ENCODE measurements at places on chromosomes 2 and 18. TPM values are rescaled to one million over a fixed set of nuclear protein-coding genes. Genes with fewer than 3 reads are reported as not detected.
A peak's percentile ranks its signal among the peaks of the same experiment; 100 is the strongest.

DNA sequence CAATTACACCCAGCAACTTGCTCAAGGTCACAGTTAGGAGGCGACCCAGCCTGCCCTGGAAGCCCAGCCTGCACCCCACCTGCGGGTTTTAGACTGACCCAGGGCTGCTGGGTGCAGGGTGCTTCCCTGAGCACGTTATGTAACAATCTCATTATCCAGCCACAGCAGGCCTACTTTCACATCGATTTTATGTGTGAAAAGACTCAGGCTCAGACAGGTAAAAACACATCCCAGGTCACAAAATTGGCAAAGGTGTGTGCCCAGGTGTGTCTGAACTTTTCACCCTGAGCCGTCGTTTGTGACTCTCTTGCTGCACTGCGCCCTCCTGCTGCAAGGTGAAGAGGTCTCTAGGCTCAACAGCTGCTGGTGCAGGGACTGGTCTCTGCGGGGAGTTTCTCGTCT lies 668.2 kb upstream of the HS6ST1 start:
- DNase-seq: no peak

- DNase-seq: no peak
Measured at GRCh38 chr2:11571170-11571569, 37.3 kb downstream of the GREB1 start.

SERPINB10 gene
- total RNA-seq: not detected

IL18RAP gene
- 0.49 TPM for total RNA-seq

- DNase-seq: no peak
Measured at GRCh38 chr2:170862286-170862902, 45.7 kb downstream of the GAD1 start.

- DNase-seq: no peak
Measured at GRCh38 chr18:53819671-53820070, 404.8 kb downstream of the MBD2 start.

DNA sequence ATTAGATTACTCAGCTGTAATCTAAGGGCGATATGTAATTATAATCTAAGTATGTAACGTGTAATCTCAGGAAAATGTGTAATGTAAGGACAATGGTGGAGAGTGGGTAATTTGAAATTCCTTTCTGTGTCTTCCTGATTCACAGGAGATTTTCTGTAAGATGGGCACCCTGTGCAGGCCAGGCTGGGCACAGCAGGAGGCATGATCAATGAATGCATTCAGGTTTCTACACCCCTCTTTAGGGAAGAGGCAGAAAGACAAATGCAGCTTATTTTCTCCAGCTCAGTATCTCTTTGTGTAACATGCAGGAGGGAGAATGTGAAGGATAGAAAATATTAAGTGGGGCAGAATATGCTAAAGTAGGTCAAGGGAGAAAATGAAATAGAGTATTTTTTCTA lies 320.1 kb downstream of the PIK3C3 start:
- no peak for DNase-seq

- no peak for DNase-seq
Measured at GRCh38 chr2:238906936-238907716, 59.2 kb downstream of the TWIST2 start.

DNA sequence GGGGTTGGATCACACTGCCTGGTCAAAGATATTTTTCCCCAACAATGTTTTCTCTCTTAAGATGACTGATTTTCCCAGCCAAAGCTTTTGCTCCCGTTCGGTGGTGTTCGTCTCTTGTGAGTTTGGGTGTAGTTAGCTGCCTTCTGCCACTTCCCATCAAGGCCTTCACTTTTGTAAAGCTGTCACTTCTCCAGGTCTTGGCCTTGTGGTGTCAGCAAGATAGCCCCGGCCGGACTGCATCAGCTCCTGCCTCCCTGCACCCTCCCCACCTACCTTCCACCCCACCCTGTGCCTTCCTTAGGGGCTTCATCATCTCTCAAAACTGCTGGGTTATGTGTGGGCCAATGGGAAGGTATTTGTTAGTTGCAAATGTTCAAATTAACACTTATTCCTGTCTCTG lies 228.9 kb downstream of the BCL11A start:
- DNase-seq: no peak

DNA sequence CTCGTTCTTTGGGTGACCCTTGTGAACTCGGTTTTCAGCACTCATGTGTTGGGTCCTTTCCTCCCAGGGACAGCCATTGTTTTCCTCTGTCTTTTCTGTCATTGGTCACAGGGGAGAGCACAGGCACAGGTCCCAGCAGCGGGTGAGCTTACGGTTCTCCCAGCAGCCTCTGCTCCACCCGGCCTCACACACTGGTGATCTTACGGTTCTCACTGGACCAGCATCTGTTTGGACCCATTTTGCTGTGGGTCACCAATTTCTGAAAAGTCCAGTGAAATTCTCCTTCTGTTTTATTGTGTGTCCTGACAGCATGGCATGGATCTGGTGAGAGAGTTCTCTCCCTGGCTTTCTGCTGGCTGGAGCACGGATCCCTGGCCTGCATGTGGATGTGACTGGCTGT lies 49.8 kb upstream of the ANKRD62 start:
- DNase-seq: no peak

- peak; percentile 36 for DNase-seq
Measured at GRCh38 chr2:12320991-12321641, 395.6 kb upstream of the TRIB2 start.

CENPA gene
- total RNA-seq: 33.1 TPM

PLGLB1 gene
- 0.79 TPM for total RNA-seq

DNA sequence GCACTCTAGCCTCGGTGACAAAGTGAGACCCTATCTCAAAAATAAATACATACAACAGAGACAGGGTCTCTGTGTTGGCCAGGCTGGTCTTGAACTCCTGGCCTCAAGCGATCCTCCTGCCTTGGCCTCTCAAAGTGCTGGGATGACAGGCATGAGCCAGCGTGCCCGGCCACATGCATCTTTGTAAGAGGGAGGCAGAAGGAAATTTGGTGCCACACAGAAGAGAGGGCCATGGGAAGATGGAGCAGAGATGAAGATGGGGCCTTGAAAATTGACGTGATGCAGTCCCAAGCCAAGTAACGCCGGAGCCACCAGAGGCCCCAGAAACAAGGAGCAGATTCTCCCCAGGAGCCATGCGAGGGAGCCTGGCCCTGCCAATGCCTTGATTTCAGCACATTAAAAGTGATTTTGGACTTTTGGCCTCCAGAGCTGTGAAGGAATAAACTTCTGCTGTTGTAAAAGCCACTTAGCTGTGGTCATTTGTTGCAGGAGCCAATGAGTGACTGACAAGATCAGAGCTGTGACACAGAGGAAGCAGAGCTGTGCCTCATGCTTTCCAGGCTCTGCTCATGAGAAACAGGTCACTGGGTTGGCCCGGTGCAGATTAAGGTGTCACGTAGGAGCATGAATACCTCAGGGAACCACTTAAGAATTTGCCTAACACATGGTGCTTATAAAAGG lies 2.7 kb upstream of the SLC66A2 start:
- no peak for DNase-seq

DNA sequence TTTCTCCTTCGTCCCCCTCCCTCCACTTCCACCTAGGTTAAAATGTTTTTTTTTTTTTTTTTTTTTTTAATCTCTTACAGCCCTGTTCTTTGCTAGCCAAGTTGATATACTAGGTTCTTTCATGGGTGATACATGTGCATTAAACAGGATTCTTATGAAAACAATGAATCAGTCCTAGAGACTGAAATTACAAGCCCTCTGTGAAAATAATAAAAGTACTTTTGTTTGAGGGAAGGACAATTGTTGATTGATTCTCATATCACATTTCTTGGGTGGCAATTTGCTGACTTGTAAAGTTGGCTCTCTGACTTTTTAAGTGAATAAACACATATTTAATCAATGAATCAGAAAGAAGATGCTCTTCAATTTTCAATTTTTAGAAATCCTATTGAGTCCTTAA lies 639.9 kb downstream of the LRP1B start:
- DNase-seq: no peak

DNA sequence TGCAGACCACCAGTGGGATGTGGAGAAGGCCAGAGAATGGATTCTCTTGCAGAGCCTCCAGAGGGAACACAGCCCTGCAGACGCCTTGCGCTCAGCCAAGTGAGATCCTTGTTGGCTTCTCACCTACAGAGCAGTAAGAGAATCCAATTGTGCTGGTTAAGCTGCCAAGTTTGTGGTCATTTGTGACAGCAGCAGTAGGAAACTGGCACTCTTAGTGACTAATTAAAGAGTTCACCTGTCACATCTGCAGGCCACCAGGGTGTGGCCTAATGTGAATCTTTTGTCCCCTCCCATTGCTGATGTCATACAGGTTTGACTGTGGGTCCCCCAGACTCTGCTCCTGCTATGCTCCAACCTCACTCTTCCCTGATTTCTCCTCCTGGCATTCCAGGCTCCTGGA lies 235.9 kb downstream of the TFCP2L1 start:
- no peak for DNase-seq

UBXN4 gene
- total RNA-seq: 65.2 TPM

GRCh38 chr2:31255911-31256571 lies 22.1 kb downstream of the EHD3 start:
- DNase-seq: no peak

- no peak for DNase-seq
Measured at GRCh38 chr2:111071600-111072171, 49.0 kb upstream of the BCL2L11 start.

GRCh38 chr18:9890196-9890595 lies 4.4 kb downstream of the TXNDC2 start:
- DNase-seq: no peak

PDE1A gene
- total RNA-seq: 12.8 TPM

NT5DC4 gene
- not detected for total RNA-seq
